Ammon's horn (tissue), 1 donor: ENCODE measurements at places on chromosomes 13 and 19.
A peak's percentile ranks its signal among the peaks of the same experiment; 100 is the strongest.

- DNase-seq, result no peak
These were observed 194.7 kb downstream of the LMO7 start for GRCh38 chr13:75830842-75831241.

- DNase-seq, result peak; percentile 63
These were observed 105.4 kb downstream of the WDFY2 start for GRCh38 chr13:51689663-51689996.

DNA sequence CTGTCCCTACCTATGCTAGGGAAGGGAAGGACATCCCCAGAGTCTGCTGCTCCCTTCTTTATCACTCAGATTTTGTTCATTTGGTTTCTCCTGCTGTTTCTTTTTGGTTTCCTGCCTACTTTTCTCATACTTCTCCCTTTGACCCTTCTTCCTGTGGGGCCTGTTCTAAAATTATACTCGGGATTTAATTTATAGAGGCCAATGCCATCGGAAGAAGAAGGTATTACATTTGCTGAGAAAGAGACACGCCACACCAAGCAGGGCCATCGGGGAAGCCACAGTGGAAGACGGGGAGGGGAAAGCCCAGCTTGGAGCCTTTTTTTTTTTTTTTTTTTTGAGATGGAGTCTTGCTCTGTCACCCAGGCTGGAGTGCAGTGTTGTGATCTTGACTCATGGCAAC, 46.8 kb upstream of the FARP1 start:
- DNase-seq, result no peak

DNA sequence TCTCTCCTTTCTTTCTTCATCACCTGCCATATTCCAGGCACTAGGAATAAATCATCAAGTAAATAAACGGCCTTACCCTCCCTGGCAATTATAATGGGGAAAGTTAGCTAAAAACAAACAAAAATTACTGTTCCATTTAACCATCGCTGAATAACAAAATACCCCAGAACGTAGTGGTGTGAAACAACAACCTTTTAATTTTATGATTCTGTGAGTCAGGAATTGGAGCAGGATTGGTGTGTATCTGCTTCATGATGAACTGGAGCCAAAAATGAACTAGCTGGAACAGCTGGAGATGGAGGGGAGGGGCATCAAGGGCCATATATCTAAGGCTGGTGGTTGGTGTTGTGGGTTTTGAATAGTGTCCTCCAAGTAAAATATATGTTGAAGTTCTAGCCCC, 3.7 kb upstream of the CADM4 start:
- no peak for DNase-seq

- DNase-seq, result no peak
These were observed 6.5 kb upstream of the CDC16 start for GRCh38 chr13:114228176-114228575.

DNA sequence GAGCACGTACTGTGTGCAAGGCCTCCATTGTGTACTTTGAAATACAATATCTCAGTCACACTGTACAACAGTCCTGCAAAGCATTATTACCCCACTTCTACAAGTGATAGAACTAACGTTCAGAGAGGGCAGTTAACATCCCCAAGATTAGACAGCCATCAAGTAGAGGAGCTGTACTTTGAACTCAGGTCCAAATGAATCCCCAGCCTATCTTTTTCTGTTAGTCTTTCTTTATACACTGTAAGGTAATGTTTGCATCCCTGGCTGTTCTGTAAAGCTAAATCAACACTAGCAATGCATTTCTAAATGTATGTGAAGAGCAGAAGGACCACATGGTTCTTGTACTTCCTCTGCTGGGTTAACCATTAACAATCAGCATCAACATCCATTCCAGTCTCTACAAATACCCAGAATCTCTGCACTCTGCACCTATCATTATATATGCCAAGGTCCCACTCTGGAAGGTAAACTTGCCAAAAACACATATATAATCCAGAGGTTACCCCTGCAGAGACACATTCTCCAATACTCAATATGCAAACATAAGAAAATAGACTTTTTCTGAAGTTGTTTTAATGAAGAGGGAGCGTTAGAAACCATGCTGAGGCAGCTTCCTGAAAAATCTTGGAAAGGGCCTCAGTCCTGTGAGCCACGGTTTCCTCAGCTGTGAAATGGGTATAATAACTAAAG, 182.3 kb downstream of the MZT1 start:
- no peak for DNase-seq

GRCh38 chr19:58395220-58395978, at the start of gene RNF225:
TSS of gene RNF225 (plus strand) at chr19:58395656. CDS start at chr19:58396090, 434 bp downstream.
- no peak for DNase-seq

GRCh38 chr19:3186891-3187661, 1.3 kb downstream of the NCLN start:
- no peak for DNase-seq

DNA sequence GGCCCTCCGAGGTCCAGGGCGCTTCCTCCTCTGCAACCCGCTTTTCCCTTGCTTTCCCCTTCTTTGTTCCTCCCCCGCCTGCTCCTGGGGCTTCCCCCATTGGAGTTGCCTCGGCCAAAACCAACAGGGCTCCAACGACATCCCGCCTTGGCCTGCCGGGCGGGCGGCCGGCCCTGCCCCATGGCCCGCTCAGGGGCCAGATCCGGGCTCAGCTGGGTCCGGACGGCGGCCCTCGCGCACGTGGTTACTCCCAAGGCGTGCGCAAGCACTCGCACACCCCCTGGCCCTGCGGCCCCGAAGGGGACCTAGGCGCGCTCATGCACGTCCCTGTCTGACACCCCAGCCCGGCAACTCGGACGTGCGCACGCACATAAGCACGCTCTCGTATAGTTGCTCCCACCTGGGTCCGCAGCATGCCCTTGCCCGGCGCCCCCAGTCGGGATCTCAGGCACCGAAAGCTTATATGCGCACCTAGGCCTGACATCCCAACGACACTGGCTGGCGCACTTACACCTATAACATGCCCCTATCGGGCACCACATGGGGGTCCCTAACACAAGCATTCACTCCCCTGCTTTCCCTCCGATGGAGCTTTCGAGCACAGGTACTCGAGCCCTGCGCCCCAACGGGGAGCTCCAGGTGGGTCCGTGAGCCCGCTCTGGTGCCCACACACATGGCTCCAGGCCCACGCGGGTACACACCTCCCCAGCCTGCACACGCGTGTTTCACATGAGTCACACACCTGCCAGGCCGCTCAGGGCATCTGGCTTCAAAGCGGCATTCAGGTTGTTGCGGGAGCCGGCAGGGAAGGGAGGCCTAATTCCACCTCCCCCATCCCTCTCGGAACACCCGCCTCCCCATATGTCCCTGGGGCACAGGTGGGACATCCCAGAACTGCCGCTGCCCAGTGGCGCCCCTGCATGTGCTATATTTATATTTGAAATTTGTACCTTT, 15.0 kb downstream of the NFIX start:
- no peak for DNase-seq

- DNase-seq, result no peak
These were observed 23.5 kb downstream of the STARD13 start for GRCh38 chr13:33262062-33262487.

DNA sequence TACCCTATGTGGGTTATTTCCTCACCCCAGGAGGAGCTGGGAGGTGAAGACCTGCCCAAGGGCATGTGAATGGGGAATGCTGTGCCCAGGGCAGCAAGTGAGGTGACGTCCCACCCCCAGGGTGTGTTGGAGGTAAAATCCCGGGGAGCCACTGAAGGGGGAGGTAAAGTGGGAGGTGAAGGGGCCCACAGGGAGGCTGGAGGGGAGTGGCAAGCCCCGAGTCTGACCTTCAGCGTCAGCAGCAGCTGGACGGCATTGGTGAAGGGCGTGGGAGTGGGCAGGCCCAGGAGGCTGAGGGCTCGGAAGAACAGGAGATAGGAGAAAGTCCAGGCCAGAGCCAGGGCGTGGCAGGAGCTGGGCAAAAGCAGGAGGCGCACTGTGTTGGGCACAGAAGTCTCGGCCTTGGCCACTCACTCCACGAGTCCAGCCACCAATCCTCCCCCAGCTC, 2.4 kb downstream of the MBOAT7 start:
- DNase-seq, result no peak

GRCh38 chr19:33501693-33502356, 19.8 kb downstream of the PEPD start:
- no peak for DNase-seq

- no peak for DNase-seq
These were observed 36.3 kb downstream of the EFNB2 start for GRCh38 chr13:106499113-106499512.

DNA sequence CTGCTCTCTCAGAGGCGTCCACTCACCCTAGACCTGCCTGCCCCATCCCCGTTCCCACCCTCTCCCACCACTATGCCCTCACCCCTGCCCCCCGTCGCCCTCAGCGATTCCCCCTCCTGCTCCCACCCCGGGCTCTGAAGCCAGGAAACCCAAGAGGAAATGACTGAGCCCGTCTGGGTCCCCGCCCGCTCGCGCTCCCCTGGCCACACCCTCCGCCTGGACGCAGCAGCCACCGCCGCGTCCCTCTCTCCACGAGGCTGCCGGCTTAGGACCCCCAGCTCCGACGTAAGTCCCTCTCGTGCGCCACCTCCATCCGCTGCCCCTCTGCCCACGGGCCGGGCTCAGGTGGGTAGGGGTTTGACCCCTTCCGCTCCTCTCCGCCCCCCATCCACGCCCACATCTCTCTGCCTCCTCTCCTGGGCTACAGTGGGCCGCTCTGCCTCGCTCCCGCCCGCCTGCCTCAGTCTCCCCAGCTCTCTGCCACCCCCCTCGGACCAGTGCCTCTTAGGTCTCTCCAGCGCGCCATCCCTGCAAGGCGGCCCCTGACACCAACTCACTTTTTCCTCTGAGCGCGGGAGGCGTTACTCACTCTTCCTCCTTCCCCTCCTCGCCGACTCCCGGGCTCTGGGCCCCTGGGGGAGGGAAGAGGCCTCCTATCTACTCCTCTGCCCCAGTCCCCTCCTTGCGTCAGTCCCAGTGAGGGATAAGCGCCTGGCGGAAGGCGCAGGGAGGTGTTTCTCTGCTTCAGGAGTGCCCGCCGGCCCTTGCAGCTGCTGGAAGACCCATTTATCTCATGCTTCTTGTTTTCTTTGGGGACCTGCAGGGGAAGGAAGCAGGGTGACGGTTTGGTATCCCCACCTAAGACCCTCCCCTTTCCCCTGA, at the start of gene FXYD5:
Gene FXYD5 (plus strand): TSS at position 211 of the 882 bp plus-strand sequence. CDS start 816 bp downstream, outside the sequence.
- peak; percentile 35 for DNase-seq

DNA sequence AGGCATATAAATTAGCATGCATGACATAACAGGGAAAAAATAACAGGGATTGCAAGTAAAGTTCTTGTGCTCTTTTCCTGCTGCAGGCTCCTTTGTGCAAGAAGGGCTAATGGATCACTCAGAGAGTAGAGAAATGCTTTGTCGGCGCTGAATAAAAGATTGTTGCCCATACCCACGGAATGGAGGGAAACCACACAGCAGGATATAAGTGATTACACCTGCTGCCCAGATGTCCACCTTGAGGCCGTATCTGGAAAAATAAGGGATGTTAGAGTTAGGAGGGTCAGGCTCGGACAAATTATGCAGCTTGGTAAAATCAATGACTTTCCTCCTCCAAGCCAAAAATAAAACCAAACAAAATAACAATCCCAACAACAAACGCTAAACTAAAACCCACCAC, 322.3 kb downstream of the DCLK1 start:
- DNase-seq, result no peak

DNA sequence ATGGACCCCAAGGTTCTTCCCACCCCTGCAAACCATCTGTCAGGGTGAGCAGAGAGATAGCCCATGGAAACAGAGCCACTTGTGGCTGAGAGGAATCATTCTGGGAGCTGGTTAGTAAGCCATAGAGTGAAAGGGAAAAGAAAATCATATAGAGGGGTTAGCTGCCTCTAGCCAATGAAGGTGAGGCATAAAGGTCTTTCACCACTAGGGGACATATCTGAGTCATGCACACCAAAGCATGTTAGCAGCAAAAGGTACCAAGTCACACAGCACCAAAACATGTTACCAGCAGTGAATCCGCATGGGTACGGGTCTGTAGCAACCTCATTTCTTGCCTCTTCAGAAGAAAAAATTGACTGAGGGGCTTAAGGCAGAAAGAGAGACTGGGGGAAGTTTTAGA, 76.7 kb upstream of the ZNF43 start:
- DNase-seq, result no peak

DNA sequence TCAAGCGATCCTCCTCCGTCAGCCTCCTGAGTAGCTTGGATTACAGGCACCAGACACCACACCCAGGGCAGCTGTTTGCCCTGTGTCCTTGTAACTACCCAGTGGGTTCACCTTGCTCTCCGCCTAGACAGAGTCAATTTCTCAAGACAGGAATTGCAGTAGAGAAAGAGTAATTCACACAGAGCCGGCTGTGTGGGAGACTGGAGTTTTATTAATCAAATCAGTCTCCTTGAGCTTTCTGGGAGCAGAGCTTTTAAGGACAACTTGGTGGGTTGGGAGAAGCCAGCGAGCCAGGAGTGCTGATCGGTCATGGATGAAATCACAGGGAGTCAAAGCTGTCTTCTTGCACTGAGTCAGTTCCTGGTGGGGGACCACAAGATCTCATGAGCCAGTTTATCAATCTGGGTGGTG, 20.6 kb upstream of the ADGRE1 start:
- no peak for DNase-seq

DNA sequence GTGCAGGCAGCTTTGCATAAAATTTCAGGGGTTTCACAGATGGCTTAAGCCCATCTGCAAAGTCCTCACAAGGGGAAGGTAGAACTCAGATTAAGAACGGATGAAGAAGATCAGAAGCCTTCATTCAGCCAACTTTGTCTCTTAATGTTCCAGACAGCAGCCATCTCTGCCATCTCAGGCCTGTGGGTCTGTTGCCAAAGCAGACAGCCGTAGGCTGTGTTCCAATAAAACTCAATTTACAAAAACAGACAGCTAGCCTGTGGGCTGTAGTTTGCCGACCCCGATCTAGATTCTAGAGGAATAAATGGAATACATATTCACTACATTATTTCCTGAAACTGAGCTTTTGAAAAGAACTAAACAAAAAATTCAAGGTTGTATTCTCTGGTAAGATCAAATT, 3.8 kb downstream of the DCUN1D2 start:
- no peak for DNase-seq

- no peak for DNase-seq
These were observed 256.1 kb upstream of the OBI1 start for GRCh38 chr13:78915015-78915414.

DNA sequence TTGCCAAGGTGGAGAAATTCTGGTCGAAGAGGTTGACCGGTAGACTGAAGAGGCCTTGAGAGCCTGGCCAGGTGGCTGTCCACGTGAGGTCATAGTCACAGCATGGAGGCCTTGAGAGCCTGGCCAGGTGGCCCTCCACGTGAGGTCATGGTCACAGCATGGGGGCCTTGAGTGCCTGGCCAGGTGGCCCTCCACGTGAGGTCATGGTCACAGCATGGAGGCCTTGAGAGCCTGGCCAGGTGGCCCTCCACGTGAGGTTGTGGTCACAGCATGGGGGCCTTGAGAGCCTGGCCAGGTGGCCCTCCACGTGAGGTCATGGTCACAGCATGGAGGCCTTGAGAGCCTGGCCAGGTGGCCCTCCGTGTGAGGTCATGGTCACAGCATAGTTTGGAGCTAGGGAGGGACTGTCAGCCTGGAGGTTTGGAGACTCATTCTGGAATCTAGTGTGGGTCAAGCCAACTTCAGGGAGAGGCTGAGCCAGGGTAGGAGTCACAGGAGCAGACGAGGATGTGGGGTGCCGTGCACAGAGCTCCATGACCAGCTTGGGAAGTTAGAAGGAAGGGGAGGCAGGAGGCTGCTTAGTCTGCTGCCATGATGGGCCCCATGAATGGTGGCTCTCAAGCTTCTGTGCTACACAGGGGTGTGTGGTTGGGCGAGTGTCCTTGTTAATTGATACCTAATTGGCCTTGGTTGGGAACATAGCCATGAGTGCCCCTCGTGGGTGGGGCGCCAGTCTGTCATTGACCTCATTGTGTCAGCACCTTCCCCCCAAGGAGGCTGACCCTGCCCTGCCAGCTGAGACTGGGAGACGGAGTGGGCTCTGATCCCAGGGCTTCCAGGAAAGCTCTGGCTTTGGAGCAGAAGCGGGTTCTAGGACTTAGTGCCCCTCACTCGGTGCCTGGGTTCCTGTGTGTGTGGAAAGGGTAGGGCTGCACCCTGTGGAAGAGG, 4.0 kb downstream of the LENG9 start:
- no peak for DNase-seq
